HuH-7 (cell line): ENCODE measurements at places on chromosomes 7 and 10.
A peak's percentile ranks its signal among the peaks of the same experiment; 100 is the strongest.

GRCh38 chr7:157300369-157300825 is 36.4 kb upstream of the DNAJB6 start:
- DNase-seq, result no peak

DNA sequence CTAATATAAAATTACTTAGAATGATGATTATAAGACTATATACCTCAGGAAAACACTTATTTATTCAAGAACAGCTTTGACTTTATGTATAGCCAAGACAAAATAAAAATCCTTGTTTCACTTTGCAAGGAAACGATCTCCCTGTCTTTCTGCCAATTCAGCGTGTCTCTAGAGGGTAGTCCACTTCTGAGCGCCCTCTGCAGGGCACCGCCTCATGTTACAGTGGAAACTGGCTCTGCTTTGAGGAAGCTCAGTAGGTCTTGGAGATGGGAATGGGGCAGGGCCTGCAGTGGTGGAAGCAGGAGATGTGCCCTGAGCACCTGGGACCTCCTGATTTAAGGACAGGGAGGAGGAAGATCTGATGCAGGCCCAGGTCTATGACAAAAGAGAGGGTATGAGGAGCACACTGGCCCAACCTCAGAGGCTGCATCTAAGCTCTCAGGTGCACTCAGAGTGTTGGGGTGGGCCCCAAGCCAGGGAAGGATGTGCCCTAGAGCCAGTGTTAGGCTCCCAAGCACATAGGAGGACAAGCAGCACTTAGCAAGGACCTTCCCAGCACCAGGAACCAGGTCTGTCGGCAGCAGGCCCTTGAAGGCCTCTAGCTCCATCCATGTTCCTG is 481.0 kb downstream of the TNS3 start:
- DNase-seq, result peak; percentile 73

DNA sequence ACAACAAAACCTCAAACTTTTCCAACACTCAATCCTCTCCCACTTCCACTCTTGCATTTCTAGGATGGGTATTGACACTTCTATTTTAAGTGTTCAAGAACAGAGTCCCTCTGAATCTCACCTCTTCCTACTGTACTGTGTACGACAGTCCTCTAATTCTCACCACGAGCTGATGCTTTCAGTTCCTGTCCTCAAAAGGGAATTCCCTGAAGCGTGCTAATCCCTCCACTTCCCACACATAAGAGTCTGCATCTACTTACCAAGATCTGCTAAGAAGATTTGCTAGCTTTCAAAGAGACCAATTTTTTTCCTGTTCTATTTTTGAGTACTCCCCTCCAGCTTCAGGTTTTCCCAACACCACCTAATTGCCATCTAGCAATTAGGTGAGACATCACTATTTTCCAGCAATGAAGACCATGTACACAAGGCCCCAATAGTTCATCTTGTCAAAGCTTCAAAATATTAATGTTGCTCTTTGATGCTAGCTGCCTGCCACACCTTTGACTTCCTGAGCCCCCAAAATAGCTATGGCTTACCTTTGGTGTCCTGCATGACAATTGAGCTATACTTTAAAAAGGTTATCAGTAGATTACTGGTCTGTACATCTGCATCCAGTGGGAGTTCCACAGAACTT is 54.4 kb downstream of the ARMH3 start:
- DNase-seq, result no peak

DNA sequence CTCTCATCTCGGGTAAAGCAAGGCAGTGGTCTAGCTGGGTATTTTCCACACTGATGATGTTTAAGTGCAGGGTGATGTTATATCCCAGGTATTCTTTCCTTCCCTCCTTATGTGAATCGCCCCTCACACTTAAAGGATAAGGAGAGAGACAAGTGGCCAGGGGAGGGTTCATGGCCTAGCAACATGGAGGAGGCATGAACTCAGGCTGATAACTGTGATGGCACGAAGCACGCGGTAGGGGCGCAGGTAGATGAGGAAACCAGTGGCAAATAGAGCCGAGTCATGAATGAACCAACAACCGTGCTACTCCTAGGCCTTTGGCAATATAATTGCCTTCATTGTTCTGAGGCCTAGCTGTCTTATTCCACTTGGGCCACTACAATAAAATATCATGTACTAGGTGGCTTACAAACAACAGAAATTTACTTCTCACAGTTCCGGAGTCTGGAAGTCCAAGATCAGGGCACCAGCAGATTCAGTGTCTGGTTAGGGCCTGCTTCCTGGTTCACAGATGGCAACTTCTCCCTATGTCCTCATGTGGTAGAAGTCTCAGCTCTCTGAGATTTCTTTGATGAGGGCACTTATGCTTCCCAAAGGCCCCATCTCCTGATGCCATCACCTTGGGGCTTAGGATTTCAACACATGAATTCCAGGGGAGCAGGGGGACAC is 56.0 kb upstream of the PIK3CG start:
- no peak for DNase-seq

GRCh38 chr10:90313576-90314325 is 544.1 kb downstream of the HTR7 start:
- no peak for DNase-seq

GRCh38 chr10:86062647-86063145 is 303.9 kb downstream of the GRID1 start:
- DNase-seq, result no peak

GRCh38 chr7:148729984-148730733 is 31.5 kb downstream of the CUL1 start:
- DNase-seq, result no peak

GRCh38 chr7:24637021-24637420 is 63.8 kb downstream of the PALS2 start:
- DNase-seq, result no peak

GRCh38 chr7:126698909-126699308 is 553.8 kb downstream of the GRM8 start:
- DNase-seq, result no peak

DNA sequence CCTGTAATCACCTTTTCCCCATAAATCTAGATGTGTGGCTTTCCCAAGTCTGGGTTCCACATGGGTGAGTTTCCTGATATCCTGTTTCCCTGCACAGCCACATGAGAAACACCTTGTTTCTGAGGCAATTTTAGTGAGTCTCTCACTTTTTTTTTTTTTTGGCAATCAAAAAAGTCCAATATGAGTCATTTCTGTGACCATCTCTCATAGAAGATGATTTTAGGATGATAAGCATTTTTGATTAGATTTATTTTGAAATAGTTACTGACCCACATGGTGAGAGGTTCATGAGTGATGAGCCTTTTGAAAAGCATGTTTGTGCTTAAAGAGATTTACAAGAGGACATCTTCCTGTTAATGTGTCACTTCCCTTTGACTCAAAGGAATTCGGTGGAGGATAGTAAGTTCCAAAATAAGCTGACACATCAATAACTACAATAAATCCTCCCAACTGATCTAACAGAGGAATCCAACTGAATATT is 464.0 kb downstream of the INHBA start:
- no peak for DNase-seq

DNA sequence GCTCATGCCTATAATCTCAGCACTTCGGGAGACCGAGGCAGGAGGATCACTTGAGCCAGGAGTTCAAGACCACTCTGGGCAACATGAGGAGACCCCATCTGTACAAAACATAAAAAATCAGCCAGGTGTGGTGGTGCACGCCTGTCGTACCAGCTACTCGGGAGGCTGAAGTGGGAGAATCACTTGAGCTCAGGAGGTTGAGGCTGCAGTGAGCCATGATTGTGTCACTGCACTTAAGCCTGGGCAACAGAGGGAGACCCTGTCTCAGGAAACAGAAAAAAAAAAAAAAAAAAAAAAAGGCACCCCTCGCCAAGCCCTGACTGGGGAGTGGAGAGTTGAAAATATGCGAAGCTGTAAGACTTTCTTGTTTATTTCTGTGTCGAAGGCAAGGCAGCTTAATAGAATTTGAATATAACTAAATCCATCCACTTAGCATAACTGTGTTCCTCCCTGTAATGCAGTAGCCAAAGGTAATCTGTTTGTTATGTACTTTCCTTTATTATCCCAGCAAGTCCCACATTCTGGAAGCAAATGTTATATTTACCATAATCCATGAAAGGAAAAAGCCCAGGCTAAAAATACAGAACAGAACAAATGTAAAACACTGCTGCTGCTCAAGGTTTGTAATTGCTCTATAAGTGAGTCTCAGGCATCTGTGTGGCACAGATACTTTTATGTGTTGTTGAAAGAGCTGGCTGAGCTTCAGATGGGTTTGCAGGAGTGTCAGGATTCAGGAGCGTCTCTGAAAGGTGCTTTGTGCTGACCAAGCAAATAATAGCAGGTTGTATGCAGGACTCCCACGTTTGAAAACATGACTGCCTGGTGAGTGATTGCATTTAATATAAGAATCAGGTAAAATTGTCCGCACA is 127.2 kb downstream of the CELF2 start:
- no peak for DNase-seq

DNA sequence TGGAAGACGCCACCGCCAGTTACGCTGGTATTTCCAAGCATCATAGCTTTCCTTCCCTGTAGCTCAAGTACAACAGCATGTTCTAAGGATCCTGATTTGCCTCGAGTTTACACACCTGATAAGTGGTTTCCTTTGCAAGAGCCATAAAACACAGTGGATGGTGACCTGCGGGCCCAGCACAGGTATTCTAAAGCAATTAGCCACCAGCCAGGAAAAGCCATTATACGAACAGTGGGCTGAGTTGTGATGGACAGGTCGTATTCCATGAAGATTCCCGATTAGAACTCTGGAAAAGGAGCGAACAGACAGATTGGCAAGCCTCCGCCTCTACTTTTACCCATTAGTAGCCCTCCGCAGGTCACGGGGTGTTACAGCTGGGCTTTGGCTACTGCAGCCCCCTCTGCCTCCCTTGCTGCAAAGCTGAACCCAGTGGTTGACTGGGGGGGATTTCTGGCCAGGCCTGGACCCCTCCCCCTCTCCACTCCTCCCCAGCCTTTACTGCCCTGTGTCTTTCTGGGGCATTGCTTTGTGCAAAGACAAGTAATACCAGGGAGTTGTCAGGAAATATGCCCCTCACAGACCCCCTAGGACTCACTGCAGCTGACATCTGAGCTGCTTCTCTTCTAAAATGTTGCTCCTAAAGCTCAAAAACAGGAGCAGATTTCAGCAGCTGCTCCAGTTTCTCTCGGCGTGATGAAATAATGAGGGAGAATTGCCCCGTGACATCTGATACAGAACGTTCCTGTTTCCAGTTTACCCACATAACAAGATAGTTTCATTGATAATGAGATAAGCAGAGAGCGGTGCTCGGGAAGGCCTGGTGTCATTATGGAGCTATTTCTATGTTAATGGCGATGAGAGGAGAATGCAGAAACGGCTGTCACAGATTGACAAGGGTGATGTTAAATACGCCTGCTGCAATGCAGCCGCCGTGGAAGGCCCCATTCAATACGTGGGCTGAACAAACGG is 214.4 kb downstream of the CCSER2 start:
- DNase-seq, result no peak

DNA sequence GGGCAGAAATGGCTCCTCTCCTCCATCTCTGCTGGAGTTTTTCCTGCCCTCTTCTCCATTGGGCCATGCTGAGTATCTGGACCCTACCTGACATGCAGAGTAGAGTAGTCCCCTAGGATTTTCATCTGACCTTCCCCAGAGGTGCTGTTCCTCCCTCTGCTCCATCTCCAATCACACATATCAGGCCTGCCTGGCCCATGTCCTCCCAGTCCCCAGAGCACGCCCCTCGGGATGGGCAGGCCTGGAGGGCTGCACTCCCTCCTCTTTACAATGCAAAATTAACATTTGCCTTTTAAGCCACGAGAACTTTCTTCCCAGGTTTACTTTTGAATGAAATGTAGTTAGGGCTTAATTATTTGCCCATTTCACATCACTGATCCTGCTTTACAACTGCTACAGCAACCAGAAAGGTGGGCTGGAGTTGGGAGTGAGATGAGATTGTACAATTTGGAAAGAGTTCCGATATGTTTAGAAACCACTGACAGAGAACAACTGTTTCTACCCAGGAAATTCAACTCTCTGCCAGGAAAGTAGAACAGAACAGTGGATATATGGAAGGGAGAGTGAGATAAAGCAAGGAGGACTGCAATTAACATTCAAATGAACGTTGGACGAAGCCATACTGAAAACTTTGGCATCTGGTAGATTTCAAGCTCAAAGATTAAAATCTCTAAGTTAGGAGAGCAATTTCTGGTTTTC is 184.0 kb upstream of the HABP2 start:
- DNase-seq, result no peak

GRCh38 chr10:64733980-64734379 is 1212.8 kb downstream of the REEP3 start:
- DNase-seq, result peak; percentile 1

- peak; percentile 46 for DNase-seq
These were observed 27.4 kb downstream of the PILRA start for GRCh38 chr7:100400656-100401055.

- no peak for DNase-seq
These were observed 182.8 kb upstream of the PHF14 start for GRCh38 chr7:10790910-10791309.

DNA sequence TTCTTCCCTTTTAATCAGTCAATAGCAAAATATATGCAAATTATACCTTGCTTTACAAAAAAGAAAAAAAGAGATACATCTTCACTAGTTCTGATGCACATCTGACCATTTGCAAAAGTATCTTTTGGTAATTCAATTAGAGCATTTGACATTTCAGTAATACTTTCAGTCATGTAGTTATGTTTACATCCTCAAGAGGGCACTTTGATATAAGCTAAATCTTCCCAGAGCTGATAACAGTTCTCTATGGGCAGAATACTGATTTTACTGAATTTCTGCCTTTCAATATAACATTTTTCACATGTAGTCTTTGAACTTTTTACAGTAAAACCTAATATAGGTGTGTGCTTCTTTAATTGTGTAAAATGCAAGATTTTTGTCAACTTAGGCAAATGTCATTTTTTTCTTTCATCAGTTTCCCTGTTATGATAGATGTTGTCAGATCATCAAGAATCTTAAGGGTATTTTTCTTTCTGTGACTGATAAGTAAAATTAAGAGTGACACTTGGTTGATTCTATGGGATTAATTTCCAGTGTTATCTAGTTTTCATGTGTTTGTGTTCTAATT is 703.5 kb upstream of the SEMA3D start:
- peak; percentile 15 for DNase-seq

DNA sequence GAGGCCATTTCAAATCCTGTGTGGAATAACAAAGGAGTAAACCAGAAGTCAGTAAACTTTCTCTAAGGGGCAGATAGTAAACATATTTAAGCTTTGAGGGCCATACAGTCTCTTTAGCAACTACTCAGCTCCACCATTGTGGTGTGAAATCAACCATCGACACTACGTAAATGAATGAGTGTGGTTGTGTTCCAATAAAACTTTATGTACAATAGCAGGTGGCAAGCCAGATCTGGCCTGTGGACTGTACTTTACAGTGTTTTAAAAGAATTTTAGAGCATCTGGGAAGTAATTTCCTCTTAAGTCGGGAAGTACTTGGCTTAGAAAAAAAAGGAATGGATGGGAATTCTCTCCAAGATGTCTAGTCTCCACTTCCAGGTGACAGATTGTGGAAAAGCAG is 71.3 kb downstream of the ARHGAP22 start:
- no peak for DNase-seq

GRCh38 chr10:14262836-14263425 is 67.8 kb downstream of the FRMD4A start:
- DNase-seq, result no peak
